ENCODE measurements at places on chromosomes 16 and 17.

DNA sequence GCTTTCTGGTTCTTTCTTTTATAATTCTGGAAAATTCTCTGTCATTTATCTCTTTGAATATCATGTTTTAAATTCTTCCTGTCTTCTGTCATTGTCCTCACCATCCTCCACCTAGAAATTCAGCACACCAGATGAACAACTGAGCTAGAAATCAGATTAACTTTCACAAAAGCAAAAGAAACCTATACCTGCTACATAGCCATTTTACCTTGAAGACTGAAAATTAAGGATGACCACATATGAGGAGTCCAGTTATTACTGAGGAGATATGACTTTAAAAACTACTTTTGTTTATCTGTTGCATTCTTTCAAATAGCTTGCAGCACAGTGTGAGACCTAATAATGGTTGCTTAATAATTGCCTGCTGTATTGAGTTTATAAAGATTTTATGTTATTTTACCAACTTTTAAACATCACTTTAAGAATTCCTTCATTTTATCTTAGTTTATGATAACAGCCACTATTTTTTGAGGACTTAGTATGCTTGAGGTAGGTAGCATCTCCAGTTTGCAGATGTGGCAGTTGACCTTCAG is 104.3 kb downstream of the BCAS3 start:
- DNase-seq: no peak

- peak; percentile 86 for DNase-seq
Measured at GRCh38 chr16:81798311-81799137, 19.4 kb downstream of the PLCG2 start.

DNA sequence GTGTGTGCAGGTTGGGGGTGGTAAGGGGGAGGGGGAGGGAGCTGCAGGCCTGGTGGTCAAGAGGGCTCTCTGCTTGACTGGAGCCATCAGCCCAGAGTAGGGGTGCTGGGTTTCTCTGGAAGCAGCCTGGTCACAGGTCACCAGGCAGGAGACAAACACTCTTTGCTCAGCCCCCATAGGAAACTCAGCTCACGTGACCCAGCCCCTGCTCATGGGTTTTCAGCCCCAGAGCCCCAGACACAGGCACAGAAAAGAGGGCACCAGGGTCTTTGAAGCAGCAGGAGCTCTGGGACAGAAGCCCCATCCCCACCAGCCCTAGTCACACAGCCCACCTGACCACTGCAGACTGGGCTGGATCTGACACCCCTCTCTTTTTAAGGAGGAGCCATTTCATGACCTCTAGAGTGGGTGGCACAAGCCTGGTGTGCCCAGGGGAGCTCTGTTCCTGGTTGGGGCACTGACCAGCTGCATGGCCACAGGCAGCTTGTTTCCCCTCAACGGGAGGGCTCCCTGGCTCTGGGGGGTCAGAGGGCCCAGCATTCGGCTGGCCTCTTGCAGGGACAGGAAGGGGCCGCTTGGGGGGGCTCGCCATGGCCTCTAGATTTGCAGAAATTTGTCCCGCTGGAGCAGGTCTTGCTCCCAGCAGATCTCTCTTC is 13.8 kb upstream of the CD79B start:
- DNase-seq: peak; percentile 85

DNA sequence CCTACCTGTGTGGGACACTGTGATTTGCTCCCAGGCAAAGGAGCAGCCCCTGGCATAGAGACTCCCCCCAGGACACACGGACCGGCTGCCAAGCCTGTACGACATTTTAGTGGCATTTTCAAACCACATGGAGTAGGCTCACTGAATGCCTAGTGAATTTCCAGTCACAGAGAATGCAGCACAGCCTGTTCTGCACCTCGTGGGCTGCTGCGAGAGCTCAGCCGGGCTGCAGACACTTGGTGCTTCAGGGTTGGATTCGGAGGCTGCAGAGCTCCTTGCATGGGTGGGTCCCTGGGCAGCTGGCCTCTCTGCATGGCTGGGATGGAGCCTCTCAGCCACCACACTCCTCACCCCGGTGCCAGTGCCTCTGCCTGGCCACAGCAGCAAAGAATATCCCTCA is 51.2 kb upstream of the HNF1B start:
- DNase-seq: no peak

- peak; percentile 66 for DNase-seq
Measured at GRCh38 chr17:68290955-68291835, at the start of the genes ARSG and SLC16A6. Gene ARSG (plus strand): TSS chr17:68291495. CDS start chr17:68307494, 15,999 bp downstream. Gene SLC16A6 (minus strand): TSS chr17:68291127. CDS start chr17:68278320, 12,807 bp downstream.

Data from Peyer's patch (tissue), 4 donors.